GM04504 (cell line): ENCODE measurements at places on chromosomes 7 and 10.

GRCh38 chr7:12741951-12742575 lies 54.6 kb downstream of the ARL4A start:
- no peak for DNase-seq

GRCh38 chr10:123475466-123475865 lies 190.7 kb upstream of the GPR26 start:
- DNase-seq, result no peak

- peak; percentile 54 for DNase-seq
Measured at GRCh38 chr10:34758447-34758996, 56.6 kb downstream of the PARD3 start.

DNA sequence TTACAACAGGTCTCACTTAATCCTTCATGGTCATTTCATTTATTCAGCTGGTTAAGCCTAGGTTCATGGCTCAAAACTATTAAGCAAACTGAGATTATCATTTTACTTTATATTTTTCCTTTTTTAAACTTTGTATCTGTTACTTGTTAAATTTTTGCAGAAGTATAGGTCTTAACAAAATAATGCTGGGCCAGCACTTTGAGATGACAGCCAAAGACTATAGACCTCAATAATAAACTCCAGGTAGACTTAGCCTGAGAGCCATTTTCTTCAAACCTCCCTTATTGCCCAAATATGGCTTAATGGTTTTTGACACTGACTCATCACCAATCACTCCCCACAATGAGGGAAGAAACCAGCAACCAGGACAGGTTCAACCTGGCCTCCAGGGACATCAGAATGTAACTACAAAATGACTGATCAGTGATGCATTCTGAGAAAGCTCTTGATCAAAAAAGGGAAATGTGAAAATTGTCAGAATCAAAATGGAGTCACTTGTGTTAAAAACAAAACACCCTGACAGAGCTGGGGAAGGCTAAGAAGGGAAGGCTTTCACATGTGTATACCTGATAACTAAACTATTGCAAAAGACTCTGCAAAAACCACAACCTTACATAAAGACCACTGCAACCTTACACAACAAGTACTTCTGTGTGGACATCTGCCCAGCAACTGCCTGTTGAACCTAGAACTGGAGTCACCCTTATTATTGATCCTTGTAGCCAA lies 2.1 kb upstream of the CCDC126 start:
- DNase-seq, result no peak

DNA sequence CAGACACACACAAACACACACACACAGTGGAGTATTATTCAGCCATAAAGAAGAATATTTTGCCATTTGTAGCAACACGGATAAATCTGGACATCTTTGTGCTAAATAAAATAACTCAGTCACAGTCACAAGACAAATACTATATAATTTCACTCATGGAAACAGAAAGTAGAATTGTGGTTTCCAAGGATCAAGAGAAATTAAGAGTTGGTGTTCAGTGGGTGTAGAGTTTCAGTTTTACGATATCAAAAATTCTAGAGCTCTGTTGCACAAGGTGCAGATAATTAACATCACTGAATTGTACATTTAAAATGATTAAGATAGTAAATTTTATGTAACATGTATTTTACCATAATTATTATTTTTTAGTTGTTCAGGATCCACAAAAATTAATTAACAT lies 1235.0 kb downstream of the XPNPEP1 start:
- no peak for DNase-seq

DNA sequence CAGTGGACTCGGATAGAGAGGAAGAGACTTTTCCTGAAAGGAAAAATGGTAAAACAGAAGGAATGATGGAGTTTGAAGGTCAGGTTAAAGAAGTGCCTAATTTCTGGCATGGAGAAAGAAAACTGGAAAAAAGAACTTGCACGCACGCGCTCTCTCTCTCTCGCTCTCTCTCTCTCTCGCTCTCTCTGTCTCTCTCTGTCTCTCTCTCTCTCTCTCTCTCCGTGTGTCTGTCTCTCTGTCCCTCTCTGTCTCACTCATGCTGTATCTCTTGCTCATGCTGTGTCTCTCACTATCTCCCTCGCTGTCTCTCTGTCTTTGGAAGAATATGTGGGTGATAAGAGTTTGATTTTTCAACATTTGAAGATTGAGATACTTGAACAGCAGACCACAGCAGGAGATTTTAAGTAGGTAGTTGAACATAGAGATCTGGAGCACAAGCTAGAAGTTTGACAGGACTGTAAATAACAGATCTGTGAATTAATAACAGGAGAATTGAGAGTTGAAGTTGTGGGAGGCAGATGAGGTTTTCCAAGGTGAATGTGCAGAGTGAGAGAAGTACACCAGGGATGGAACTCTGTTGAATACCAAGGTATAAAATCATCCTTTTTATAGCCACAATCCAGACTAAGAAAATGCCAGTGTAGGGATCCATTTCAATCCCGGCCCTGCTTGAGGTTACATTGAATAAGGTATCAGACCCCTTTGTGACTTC lies 33.1 kb downstream of the ADD3 start:
- no peak for DNase-seq

GRCh38 chr10:80158598-80159127 lies 26.1 kb downstream of the PLAC9 start:
- DNase-seq, result peak; percentile 96

DNA sequence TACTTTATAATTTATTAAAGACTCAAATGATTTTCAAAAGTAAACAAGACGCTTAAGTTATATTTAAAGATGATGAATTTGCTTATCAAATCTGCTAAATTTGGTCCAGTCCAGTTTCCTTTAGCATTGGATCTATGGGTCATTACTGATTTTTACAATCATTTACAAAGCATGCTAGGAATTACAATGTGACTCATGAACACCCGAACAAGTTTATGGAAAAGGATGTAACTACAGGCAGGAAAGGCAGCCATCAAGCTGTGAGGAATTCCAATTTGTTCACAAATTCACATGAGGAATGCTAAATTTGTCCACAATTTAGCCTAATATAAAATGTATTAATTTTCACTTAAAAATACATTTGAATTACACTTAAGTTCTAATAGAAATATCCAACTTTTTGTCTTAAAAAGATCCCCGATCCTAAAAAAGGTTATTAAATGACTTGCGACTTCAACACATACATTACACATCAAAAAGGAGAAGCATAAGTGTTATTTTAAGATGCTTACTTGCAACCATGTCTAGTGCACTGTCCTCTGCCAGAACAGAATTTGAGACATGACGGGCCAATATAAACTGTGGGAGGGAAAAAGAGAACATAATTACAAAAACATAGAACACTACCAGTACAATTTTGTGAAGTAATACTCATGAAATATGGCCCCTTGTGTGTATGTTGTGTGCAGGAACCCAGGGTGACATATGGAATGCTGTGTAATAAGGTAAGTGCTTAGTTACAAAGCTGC lies 194.2 kb upstream of the SLC26A5 start:
- peak; percentile 13 for DNase-seq

DNA sequence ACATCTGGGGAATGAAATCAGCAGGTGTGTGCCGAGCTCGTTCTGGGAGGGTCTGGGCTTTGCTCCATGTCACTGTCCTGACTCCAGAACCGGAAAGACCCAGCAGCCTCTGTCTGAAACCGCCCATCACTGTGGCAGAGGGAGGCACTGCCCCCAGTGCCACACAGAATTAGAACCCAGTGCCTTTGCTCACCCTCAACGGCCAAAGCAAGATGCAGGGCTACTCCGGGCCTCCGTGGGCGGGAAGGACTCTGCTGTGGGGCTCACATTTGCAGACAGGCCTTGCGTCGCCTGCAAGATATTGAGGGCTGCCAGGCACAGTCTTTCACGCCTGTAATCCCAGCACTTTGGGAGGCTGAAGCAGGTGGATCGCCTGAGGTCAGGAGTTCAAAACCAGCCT lies 219.2 kb upstream of the PPP2R2D start:
- DNase-seq, result no peak

- no peak for DNase-seq
Measured at GRCh38 chr7:36838616-36839225, 114.4 kb upstream of the AOAH start.

GRCh38 chr7:72213081-72213480 lies 199.1 kb downstream of the CALN1 start:
- DNase-seq, result no peak

GRCh38 chr7:45080265-45080957 lies 8.4 kb downstream of the NACAD start:
- no peak for DNase-seq

DNA sequence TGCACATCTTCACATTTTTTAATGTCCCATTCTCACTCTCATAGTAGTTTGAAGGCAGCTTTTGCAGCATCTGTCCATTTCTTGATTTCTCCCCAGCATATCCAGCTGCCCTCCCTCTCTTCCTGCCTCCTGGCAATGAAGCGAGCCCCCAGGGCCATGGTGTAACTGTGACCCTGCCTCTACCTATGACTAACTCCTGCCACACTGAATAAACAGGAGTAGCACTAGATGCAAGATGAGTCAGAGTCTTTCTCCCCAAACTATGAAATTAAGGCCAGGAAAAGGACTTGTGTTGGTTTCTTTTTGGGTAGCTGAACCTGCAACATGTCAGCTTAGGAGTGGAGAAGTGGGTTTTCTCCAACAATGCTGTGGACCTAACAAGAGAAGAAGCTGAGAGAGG lies 329.0 kb downstream of the RNLS start:
- peak; percentile 54 for DNase-seq

DNA sequence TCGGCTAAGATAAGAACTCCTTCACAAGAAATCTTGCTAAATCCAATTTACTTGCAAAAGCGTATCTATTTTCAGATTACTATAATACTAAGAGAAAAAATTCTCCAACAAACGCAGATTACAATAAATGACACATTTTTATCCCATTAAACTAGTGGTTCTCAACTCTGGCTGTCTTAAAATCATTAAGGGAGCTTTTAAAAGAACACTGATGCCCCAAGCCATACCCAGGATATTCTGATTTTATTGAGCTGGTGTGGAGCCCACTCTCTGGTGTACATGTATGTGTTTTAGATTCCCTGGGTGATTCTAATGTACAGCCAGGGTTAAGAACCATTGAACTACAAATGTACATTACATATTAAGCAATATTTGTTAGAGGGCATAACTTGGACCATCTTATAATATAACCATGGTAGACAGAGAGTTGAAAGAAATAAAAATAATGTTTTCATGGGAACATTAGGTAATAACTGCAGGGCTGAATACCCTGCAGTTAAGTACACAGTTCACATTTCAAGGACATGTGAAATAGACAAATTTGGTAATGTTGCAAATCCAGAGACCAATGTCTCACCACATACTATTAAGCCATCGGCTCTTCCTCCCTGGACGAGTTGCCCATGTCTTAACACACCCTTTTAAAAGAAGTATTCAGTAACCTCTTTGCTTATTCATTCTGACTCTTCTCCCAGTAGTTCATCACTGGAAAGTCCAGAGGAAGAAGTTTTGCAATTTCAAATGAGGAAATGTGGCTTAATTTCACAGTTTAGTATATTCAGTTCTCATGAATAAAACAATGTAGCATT lies 6.2 kb downstream of the GSAP start:
- peak; percentile 61 for DNase-seq

DNA sequence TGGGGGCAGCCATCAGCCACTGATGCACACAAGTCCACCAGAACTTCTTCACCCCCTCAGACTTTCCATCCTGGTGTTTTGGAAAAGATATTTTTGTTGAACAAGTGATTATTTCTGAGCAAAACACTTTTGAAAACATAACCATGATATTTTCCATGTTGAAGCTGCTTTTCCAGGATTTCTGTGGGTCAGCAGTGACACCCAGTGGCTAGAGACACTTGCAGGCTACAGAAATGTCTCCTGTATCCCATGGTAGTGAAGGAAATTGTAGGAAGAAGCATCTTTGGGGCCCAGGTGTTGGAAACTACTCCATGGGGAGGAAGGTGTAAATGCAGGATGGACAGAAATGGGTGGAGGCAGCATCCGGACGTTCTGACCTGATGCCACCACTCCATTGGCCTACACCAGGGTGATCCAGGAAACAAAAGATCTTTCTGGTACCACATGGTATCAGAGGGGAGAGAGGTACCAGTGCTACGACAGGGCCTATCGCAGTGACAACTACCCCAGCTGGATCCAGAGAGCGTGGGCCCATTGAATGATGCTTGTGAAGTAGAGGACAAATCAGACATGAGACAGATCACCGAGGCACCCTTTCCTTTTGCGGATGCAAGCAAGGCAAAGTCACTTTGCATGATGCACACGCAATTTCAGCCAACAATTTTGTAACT lies 111.7 kb upstream of the COBL start:
- no peak for DNase-seq

- DNase-seq, result no peak
Measured at GRCh38 chr10:98410135-98410743, 4.7 kb downstream of the PYROXD2 start.

- peak; percentile 7 for DNase-seq
Measured at GRCh38 chr7:7996568-7996967, 28.0 kb downstream of the GLCCI1 start.

DNA sequence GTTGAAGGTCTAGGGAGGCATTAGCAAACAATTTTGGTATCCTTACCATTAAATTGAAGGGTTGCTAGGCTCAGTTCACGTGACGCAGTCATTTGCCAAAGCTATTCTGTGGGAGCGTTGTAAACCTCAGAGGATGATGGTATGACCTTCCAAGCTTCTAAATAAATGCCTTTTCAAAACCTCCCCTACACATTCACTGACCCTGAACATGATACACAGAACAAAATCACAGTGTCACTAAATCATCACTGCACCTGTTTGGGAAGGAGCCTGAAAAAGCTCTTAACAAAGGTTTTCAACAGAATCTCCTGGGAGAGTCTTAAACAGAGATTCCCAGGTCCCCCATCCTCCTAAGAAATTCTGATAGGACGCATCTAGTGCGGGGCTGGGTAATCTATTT lies 13.2 kb upstream of the CCDC172 start:
- no peak for DNase-seq

GRCh38 chr7:159139202-159139601 lies 5.5 kb downstream of the VIPR2 start:
- DNase-seq, result no peak

- DNase-seq, result no peak
Measured at GRCh38 chr10:83089335-83089734, 1050.0 kb upstream of the GHITM start.

GRCh38 chr7:124085179-124085578 lies 52.3 kb upstream of the TMEM229A start:
- DNase-seq, result no peak

- DNase-seq, result no peak
Measured at GRCh38 chr7:150968056-150968733, 9.9 kb downstream of the KCNH2 start.

DNA sequence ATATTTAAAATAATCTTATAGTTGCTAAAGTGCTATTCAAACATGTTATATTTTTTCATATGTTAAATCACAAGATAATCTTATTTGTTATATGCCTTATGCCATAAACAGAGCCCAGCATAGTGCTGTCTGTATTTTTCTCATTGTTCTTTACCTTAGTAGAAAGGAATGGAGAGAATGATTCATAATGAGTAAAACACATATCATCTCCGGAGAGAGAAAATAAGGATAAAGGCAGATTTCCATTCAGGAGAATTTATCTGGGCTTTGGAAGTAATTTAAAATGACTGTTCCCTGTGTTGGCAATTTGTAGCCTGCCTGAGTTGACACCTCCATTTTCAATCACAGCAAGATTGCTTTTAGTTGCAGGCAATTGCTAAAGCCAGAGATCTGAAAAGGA lies 30.2 kb downstream of the CHN2 start:
- no peak for DNase-seq

GRCh38 chr10:64379898-64380297 lies 858.7 kb downstream of the REEP3 start:
- no peak for DNase-seq
